ENCODE measurements at places on chromosomes 16 and 17. TPM values are rescaled to one million over a fixed set of nuclear protein-coding genes. Genes with fewer than 3 reads are reported as not detected.

The LRRC45 gene
- 20.6 TPM for total RNA-seq

The SDR42E2 gene
- total RNA-seq = not detected

The GDPD3 gene
- 6.1 TPM for total RNA-seq

The NPIPA7 gene
- total RNA-seq = 13.7 TPM

The EFNB3 gene
- total RNA-seq = not detected

The ABAT gene
- 5.4 TPM for total RNA-seq

The NKD1 gene
- 3.1 TPM for total RNA-seq

The TTC19 gene
- 22.0 TPM for total RNA-seq

The SKAP1 gene
- 109 TPM for total RNA-seq

The EVI2A gene
- total RNA-seq = 18.2 TPM

The OR1F1 gene
- total RNA-seq = not detected

The TOM1L1 gene
- total RNA-seq = 2.0 TPM

The SARM1 gene
- total RNA-seq = 18.1 TPM

The HAP1 gene
- not detected for total RNA-seq

The RGS11 gene
- total RNA-seq = 0.11 TPM

The HOXB6 gene
- not detected for total RNA-seq

The TBC1D3 gene
- total RNA-seq = not detected

The PMM2 gene
- 39.0 TPM for total RNA-seq

The METTL9 gene
- 98.0 TPM for total RNA-seq

The C17orf78 gene
- total RNA-seq = not detected

The ODAD4 gene
- 1.1 TPM for total RNA-seq

Data from activated CD4-positive, alpha-beta T cell treated with anti-CD3 and anti-CD28 coated beads for 36 hours (primary cell).